Nasal cavity respiratory epithelium epithelial cell of viscerocranial mucosa (primary cell): ENCODE measurements at places on chromosomes 4 and X. TPM values are rescaled to one million over a fixed set of nuclear protein-coding genes. Genes with fewer than 3 reads are reported as not detected.

Gene CCDC120
- 2.1 and 5.8 TPM in 2 replicates for total RNA-seq

Gene XAGE3
- total RNA-seq, result not detected in 2 replicates

Gene ZNF185
- total RNA-seq, result 143 and 162 TPM in 2 replicates

Gene NKX3-2
- total RNA-seq, result under 0.01 TPM in 1 of 2 replicates, not detected in the other

Gene FGB
- total RNA-seq, result not detected in 2 replicates

Gene ZMAT1
- under 0.01 and 0.28 TPM in 2 replicates for total RNA-seq

Gene FAM47B
- total RNA-seq, result not detected in 2 replicates

Gene PRRG1
- 5.1 and 14.1 TPM in 2 replicates for total RNA-seq

Gene FRMPD3
- total RNA-seq, result under 0.01 TPM in 1 of 2 replicates, not detected in the other

Gene DTHD1
- total RNA-seq, result 0.36 TPM in 1 of 2 replicates, not detected in the other

Gene UCP1
- total RNA-seq, result not detected in 2 replicates

Gene FAM50A
- total RNA-seq, result 48.9 and 72.5 TPM in 2 replicates

Gene TIGD4
- total RNA-seq, result under 0.01 and 0.28 TPM in 2 replicates

Gene SATL1
- total RNA-seq, result under 0.01 TPM in 1 of 2 replicates, not detected in the other

Gene TRIM75
- total RNA-seq, result not detected in 2 replicates

Gene HTN3
- not detected in 2 replicates for total RNA-seq

Gene TXK
- total RNA-seq, result 0.34 and 0.57 TPM in 2 replicates

Gene CPEB2
- total RNA-seq, result 16.4 and 28.8 TPM in 2 replicates

Gene SSX2
- not detected in 2 replicates for total RNA-seq

Gene HCFC1
- total RNA-seq, result 8.9 and 26.0 TPM in 2 replicates

Gene GYPE
- total RNA-seq, result not detected in 2 replicates

Gene FHIP1A
- total RNA-seq, result 31.1 and 53.2 TPM in 2 replicates

Gene F8A1
- 1.4 and 3.1 TPM in 2 replicates for total RNA-seq

Gene SRPX2
- total RNA-seq, result 6.8 and 23.5 TPM in 2 replicates

Gene CNKSR2
- 0.07 and 0.34 TPM in 2 replicates for total RNA-seq

Gene GABRG1
- total RNA-seq, result not detected in 2 replicates

Gene DUX4
- total RNA-seq, result not detected in 2 replicates

Gene KLHL34
- total RNA-seq, result under 0.01 and 0.34 TPM in 2 replicates

Gene GABRE
- total RNA-seq, result 21.9 and 54.4 TPM in 2 replicates

Gene P2RY10
- not detected in 2 replicates for total RNA-seq

Gene IL15
- total RNA-seq, result 0.34 and 4.5 TPM in 2 replicates

Gene L1CAM
- 2.1 and 6.3 TPM in 2 replicates for total RNA-seq

Gene PAGE2B
- total RNA-seq, result not detected in 2 replicates

Gene SMIM10
- total RNA-seq, result 0.07 TPM in 1 of 2 replicates, not detected in the other

Gene CPZ
- 0.21 TPM in 1 of 2 replicates, not detected in the other for total RNA-seq

Gene HGFAC
- total RNA-seq, result 0.21 TPM in 1 of 2 replicates, not detected in the other

Gene PTPN13
- 60.8 and 63.5 TPM in 2 replicates for total RNA-seq
